ENCODE measurements at places on chromosomes 1 and 21.

DNA sequence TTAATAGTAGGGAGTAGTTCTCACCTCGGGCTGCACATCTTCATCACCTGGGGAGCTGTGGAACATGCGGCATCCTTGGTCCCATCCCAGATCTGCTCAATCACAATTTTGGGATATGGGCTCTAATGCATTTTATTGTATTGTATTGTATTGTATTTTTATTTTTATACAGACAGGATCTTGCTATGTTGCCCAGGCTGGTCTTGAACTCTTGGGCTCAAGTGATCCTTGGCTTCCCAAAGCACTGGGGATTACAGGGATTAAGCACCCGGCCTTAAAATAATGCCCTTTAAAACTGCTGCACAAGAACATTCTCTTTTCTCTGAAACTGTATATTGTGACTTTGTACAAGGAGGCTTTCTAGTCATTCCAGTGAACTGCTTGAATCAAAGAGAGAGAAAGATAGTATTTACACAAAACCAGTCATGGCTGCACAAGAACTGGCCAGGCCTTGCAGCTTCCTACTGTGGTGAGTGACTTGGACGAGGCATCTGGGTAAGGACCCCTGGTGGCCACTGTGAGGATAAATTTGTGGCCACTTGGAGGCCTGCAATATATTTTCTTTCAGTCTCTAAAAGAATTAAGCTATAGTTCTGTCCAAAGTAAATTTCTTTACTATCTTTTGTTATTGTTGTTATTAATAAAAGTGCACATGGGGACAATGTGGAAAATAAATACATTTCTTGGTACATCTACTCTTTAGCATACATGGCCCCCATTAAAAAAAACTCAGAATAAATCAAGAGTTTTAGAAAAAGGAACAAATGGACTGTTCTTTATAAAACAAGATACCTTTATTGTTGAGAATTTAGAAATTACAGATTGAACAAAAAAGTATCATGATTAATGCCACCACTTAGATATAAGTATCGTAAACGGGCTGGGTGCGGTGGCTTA, 48.0 kb downstream of the TBCE start:
- peak; percentile 7 for DNase-seq

DNA sequence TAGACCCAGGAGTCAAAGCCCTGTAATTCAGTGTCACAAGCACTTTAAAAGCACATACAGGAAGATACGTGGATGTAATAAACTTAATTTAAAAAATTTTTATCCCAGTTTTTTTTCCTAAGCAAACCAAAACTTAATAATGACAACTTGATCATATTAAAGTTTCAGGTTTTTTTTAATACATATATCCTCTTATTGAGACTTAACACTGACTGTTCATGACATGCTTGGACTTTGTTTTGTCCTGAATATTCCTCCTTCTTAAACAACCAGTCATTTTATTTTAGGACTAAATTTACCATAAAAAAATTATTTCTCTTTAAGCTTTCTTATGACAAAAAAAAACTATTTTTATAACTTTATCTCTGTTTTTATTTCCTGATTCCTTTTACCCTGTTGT, 64.1 kb downstream of the WDR4 start:
- no peak for DNase-seq

- DNase-seq: no peak
Observed at GRCh38 chr1:10280439-10281350, 70.3 kb downstream of the KIF1B start.

- no peak for DNase-seq
Observed at GRCh38 chr21:31846690-31847089, 26.1 kb upstream of the HUNK start.

DNA sequence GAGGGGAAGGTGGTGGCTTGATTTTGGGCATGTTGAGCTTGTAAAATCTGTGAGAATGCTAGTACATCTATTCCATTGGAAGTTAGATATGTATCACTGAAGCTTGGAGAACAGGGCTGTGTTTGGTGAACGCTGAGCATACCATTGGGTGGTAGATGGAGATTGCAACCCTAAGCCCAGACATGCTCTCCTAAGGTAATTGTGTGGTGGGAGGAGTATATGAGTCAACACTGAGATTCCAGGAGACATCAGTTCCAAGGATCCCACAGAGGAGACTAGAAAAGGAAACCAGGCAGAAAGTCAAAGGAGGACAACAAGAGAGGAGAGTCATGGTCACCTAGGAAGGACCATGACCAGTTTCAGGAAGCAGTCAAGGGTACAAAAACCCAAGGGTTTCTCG, 60.4 kb downstream of the KIF21B start:
- no peak for DNase-seq

GRCh38 chr1:220983877-220984635, 104.8 kb downstream of the HLX start:
- no peak for DNase-seq

DNA sequence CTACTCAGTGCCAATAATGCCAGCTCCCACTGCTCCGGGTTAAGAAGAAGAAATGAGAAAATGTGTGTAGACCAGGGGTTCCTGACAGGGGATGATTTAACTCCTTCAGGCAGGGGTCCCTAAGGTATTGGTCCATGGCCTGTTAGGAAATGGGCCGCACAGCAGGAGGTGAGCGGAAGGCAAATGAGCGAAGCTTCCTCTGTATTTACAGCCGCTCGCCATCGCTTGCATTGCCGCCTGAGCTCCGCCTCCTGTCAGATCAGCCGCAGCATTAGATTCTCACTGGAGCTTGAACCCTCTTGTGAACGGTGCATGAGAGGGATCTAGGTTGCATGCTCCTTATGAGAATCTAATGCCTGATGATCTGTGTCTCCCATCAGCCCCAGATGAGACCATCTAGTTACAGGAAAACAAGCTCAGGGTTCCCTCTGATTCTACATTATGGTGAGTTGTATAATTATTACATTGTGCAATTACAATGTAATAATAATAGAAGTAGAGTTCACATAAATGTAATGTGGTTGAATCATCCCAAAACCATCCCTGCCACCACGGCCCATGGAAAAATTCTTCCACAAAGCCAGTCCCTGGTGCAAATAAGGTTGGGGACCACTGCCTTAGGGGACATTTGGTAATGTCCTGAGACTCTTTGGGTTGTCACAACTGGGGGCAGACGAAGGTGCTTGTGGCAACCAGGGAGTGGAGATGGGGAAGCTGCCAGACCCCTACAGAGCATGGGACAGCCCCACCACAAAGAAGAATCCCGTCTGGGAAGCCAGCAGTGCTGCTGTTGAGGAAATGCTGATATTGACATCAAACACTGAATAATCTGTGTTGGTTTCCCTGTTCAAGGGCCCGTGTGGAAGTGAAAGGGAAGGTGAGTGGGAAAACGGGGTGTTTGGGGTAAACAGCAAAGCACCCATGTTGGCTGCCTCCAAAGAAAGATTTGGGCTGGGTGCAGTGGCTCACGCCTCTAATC, 60.8 kb downstream of the DHRS3 start:
- no peak for DNase-seq

- DNase-seq: no peak
Observed at GRCh38 chr1:115135681-115136080, 46.4 kb upstream of the TSPAN2 start.
